ENCODE measurements at places on chromosomes 2 and 18.

DNA sequence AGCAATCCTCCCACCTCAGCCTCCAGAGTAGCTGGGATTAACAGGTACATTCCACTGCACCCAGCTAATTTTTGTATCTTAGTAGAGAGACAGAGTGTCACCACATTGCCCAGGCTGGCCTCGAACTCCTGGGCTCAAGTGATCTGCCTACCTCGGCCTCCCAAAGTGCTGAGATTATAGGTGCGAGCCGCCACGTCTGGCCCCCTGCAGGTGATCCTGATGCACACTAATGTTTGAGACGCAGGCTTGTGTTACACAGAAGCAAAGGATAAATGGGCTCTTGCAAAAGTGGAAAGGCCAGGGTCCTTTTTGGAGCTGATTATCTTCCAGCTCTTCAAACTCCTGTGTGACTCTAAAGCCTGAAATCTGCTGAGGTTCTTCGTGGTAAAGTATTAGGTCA, 84.2 kb downstream of the TGFA start:
- DNase-seq = no peak

DNA sequence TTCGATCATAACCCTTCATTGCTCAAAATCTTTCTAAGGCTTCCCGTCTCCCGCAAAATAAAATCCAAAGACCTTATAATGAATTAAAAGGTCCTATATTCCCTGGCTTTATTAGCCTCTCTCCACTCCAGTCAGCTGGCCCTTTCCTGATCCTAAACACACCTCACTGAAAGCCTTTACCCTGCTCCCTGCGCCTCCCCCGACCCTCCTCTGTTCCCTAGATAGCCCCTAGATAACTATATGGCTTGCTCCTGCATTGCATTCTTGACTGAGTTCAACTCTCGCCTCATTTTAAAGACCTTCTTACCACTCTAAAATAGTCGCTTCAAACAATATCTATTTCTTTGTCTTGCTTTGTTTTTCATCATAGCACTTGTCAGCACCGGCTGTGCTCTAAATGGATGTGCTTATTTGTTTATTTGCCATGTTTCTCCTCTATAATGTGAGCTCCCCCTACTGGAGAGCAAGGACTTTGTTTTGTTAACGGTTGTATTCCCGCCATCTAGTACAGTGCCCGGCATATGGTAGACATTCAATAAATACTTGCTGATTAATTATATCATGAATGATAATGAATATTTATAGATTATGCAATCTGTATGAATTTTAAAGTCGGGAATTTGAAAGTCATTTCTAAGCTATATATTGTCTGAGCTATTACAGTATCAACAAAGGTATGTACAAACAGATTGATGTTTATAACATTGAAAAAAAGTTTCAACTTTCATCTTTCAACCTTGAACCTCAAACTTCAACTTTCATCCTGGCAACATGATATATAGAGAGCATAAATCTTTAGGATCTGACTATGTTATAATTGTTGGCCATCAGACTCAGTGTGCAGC, 32.4 kb upstream of the VIT start:
- peak; percentile 39 for DNase-seq

GRCh38 chr2:25312958-25313710, 28.6 kb downstream of the DNMT3A start:
- DNase-seq = peak; percentile 62

GRCh38 chr2:210461401-210461800, 15.2 kb downstream of the LANCL1 start:
- DNase-seq = no peak
